ENCODE measurements at places on chromosomes 3 and 15.

GRCh38 chr15:99486371-99487336 lies 79.1 kb upstream of the MEF2A start:
- no peak for DNase-seq

DNA sequence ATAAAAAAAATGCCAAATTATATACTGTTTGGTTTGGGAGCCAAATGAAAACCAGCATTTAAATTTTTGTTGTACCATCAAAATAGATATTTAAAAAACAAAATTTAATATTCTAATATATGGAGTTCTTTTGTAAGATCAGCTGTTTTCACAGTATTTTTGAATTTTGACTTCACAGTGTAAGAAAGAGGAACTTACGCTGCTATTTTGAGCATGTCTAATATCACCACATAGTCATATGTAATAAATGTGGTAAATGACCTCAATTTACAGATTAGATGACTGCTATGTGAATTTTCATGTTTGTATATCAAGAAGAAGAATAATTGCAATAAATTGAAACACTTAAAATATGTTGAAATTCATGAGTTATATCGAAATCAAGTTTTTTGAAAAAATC lies 189.6 kb downstream of the ARRDC4 start:
- DNase-seq = no peak

DNA sequence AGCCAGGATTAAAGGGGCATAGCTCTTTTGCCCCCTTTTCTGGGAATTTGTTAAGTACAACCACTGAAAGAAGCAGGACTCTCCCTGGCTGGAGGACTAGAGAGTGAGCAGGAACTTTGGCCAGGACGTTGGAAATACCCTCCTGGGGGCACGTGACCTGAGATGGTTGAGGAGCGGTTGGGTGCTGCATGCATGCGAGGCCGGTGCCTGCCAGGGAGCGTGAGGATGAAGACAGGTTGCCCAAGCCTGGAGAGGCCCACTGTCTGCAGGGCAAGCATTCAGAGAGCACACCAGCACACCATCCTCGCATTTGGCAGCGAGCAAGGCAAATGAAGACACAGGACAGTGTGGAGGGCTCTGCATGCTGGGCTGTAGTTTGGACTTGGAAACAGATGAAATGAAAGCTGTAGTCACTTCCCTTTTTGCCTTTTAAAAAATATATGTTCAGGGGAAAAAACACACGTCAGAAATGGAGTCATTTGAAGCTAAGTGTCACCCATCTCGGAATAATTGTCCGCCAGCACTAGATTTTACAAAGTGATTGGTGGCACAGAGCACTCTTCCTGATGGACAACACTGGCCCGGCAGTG lies 217.6 kb downstream of the SLCO3A1 start:
- no peak for DNase-seq

DNA sequence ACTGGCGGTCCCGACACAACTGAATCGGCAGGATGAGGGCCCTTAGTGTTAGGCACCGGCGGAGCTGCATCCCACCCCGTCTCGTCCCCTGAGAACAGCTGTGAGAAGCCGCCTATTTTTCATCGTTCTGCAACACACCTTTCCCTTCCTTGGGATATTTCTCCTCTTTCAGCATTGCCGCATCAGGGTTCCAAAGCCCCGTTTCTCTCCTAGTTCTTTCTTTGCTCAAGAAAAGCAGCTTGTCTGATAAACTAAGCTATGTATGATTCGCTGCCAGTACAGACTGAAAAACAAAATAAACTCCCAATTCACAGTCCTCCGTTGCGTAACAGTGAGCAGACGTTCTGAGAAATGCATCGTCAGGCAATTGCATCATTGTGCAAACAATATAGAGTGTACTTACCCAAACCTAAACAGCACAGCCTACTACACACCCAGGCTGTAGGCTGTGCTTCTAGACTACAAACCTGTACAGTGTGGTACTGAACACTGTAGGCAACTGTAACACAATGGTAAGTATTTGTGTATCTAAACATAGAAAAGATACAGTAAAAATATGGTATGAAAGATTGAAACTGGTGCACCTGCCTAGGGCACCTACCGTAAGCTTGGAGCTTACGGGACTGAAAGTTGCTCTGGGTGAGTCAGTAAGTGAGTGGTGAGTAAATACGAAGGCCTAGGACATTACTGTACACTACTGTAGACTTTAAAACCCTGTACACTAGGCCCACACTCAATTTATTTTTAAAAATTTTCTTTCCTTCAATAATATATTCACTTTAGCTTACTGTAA lies 8.9 kb upstream of the ADAMTS17 start:
- DNase-seq = no peak

DNA sequence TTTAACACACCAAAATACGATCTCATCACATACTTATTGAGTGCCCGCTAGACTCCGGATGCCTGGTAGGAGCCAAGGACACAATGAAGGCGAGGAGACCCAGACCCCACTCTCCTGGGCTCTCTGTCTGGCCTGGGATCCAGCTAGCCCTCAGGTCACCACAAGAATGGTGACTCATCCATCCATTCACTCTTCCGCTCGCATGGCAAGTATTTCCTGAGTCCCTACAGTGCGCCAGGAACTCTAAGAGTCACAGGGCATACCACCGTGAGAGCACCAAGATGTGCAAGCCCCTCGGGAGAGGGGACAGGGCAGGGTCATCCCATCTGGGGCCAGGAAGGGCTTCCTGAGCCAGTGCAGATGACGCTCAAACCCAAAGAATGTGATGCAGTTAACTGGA lies 101.6 kb upstream of the PRR20G start:
- DNase-seq = no peak

Measured in esophagus squamous epithelium (tissue), 5 donors.